Natural killer cell treated with Interleukin-12 subunit alpha and Interleukin-12 subunit beta and Interleukin-15 and Interleukin-18, amount 100 ng/mL, for 72 hours (primary cell): ENCODE measurements at places on chromosomes 7 and 10.

- no peak for DNase-seq
These were observed 117.1 kb upstream of the GATA3 start for GRCh38 chr10:7937315-7937945.

- DNase-seq, result no peak
These were observed 11.0 kb downstream of the POT1 start for GRCh38 chr7:124918662-124919061.

GRCh38 chr10:59877191-59877671 lies 29.1 kb downstream of the CCDC6 start:
- no peak for DNase-seq

GRCh38 chr7:81410471-81411117 lies 359.3 kb downstream of the HGF start:
- no peak for DNase-seq

DNA sequence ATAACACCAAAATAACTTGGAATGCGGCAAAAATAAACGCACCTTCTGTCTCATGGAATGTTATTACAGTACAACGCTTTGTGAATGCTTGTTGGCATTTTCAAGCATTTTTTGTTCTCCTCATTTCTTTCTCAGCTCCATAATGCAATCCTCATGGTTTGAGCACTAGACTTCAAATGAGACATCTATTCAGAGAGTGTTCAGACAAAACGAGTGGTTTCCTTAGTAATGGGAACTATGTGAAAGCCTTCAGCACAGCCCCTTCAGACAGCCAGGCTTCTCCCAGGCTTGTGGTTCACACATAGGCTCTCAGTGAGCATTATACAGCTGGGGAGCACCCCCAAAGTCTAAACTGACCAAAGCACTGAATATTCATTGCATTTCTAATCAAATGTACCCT lies 8.6 kb upstream of the LRRN3 start:
- no peak for DNase-seq

DNA sequence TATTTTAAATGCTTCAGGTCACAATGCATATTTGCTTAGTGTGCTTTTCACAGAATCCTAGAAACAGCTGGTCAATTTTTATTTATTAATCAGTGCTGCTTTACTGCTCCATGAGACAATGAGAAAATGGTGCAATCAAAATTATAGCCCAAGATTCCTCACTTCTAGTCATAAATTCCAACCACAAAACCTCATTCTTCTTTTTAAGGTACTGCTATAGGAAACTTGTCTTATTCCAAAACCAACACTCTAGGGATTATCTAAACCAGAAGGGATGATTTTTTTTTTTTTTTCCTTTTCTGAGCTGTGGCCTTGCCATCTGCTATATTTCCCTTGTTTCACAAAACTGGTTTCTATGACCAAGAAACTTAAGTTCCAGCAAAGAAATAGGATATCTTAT lies 64.0 kb upstream of the SEMA3A start:
- no peak for DNase-seq

- no peak for DNase-seq
These were observed 306.4 kb upstream of the FZD1 start for GRCh38 chr7:90957883-90958282.

DNA sequence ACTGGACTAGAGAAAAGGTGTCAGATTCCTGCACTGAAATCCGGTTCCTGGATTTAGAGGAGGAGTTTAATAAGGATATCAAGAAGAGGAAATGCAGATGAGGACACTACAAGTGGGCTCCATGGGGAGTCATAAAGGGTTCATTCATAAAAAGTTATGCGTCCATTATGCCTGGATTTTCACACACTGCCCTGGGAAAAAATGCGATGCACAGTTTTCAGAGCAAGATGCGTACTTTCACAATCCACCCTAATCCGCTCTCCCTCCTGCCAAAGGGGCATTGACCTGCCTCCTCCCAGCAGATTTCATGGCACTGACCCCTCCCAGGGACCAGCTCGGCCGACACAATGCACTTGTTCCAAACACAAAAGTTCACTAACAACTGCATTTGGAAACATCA lies 42.2 kb upstream of the OPALIN start:
- no peak for DNase-seq

GRCh38 chr7:42495256-42495655 lies 258.2 kb upstream of the GLI3 start:
- DNase-seq, result no peak

- DNase-seq, result no peak
These were observed 477.1 kb downstream of the RPS24 start for GRCh38 chr10:78510566-78511323.

DNA sequence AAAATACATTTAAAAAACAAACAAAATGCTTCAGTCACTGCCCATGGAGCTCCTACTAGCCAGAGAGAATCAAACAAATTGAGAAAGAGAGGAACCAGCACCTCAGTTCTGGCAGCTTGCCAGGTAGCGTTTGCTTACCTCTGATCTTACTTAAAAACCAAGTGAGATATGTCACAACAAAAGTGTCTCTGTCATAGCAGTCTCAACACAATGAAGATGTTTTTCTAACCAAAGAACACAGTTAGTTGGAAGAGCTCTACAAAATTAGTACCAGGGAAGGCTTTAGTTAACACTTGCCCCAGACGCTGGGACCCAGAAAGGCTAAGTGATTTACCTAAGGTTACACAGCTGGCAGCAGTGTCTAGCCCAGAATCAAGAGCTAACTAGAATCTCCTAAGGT lies 3.4 kb downstream of the DOCK4 start:
- no peak for DNase-seq

GRCh38 chr10:82558014-82558607 lies 683.1 kb downstream of the NRG3 start:
- DNase-seq, result no peak

DNA sequence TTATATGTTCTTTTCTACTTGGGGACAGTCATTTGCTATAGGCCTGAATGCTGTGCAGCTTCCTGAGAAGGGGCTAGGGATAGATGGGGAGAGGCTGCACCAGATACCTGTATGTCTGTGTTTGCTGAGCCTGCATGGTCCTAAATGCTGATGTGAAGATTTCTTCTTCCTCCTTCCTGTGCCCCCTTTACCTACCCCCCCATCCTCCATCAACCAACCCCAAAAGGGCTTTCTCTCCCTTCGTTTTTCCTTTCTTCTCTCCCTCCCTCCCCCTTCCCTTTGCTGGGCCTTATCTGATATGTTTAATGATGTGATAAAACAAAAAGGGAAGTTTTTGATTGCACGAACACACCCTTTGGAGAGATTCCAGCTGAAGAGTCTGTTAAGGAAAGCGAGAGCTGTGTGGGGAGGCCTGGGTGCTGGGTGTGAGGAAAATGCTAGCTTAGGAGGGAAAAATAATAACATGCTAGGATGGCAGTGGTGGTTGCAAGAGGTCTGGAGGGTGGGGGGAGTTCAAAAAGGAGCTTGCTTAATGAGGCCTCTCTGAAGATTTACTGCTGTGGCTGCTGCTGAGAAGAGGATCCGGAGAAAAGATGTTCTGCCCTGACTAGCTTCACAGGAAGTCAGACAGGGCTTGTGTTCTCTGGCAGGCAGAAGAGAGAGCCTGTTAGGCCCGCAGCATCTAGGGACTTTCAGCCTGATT lies 101.8 kb downstream of the SAMD9 start:
- no peak for DNase-seq

GRCh38 chr7:129264534-129264933 lies 39.7 kb downstream of the AHCYL2 start:
- no peak for DNase-seq

- DNase-seq, result no peak
These were observed 68.9 kb upstream of the AMPH start for GRCh38 chr7:38700116-38700515.

DNA sequence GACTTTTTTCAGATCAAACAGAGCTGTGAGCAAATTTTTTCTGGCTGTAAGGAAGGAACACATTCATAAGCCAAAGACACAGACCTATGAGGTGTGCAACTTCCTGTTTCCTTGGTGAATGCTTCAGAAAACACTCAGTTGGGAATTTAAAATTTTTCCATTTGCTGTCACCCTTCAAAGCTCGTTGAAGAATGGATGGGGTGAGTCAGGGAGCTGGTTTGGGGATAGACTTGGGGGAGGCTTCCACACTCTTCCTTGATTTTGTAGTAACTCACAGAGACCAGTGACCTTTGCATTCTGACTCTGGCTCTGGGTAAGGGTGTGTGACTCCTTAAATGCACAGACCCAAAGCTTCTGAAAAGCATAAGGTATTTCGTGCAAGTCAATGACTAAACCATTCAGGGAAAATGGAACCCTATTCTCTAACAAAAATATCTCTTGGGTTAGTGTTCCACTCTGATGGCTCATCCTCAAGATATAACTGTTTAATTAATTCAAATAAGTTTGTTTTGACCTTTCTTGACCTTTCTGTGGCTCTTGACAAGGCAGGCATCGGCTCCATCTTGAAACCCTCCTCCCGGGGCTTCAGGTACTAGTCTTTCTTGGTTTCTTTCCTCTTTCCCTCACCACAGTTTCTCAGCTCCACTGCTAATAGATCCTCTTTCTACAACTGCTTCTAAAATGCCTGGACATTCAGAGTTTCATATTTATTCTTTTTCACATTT lies 227.8 kb upstream of the INHBA start:
- DNase-seq, result no peak

GRCh38 chr10:107163881-107164861 lies at the start of gene SORCS1:
TSS of gene SORCS1 (minus strand) at chr10:107164706.
- DNase-seq, result no peak

DNA sequence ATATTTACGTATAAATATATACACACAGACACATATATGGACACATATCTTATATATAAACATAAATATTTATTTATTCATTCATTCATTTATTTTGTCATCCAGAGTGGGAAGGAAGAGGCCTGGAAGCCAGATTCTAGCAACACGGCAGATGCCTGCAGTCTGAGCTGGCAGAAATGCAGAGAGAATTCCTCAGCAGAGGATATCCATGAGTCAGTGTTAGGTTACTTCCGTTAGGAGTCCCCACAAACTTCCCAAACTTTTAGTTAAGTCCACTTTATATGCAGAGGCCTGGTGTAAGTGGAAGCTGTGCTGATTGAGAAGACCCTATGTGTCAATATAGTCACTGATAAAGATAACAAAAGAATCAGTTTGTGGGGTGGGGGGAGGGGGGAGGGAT lies 89.6 kb downstream of the PPP1R17 start:
- DNase-seq, result no peak

GRCh38 chr10:57188846-57189245 lies 827.8 kb upstream of the ZWINT start:
- no peak for DNase-seq

- DNase-seq, result no peak
These were observed 265.1 kb downstream of the FGFR2 start for GRCh38 chr10:121332829-121333765.

DNA sequence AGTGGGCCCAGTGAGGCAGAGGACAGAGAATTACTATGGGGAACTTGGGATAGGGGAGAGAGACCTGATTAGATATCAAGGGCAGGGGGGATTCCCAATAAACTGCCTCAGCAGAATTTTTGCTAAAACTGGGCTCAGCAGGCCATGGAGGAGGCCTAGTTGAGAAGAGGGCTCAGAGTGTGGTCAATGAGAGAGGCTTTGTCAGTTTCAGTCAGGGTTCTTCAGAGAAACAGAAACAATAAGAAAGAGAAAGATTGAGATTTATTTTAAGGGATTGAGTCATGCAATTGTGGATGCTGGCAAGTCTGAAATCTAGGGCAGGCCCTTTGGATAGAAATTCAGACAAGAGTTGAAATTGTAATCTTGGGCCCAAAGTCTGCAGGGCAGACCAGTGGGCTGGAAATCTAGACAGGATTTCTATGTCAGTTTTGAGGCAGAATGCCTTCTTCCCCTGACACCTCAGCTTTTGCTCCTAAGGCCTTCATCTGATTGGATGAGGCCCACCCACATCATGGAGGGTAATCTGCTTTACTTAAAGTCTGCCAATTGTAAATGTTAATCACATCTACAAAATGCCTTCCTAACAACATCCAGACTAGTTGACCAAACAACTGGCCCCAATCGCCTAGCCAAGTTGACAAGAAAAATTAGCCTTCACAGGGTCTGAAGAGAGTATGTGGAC lies 33.5 kb upstream of the CCSER2 start:
- no peak for DNase-seq
